ENCODE measurements at places on chromosomes 5 and 9. TPM values are rescaled to one million over a fixed set of nuclear protein-coding genes. Genes with fewer than 3 reads are reported as not detected.

DAPK1 gene
- 44.6 TPM for total RNA-seq

PCDHA3 gene
- not detected for total RNA-seq

FGF1 gene
- 0.57 TPM for total RNA-seq

FOXE1 gene
- total RNA-seq = not detected

KIF4B gene
- 0.10 TPM for total RNA-seq

PCDHA11 gene
- total RNA-seq = not detected

SNX24 gene
- 21.8 TPM for total RNA-seq

BHMT gene
- total RNA-seq = not detected

PCDHGB6 gene
- total RNA-seq = not detected

ENC1 gene
- total RNA-seq = 14.5 TPM

FLT4 gene
- total RNA-seq = 0.10 TPM

DNA sequence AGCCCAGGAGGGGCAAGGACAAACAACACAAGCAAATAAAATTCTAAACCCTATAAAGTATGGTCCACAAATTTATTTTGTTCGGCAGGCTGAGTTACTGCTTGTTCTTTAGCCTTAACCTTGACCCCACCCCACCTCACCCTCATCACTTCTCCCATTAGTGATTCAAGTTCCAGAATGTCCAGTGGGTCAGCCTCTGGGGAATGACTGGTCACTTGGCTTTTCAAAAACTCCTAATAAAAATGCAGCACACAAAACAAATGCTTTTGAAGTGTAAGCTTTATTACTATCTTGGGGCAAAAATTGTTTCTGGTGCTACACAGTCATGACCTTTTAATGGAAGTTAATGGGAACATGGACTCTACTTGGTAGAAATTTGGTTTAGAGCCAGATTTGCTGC lies 142.1 kb downstream of the MPDZ start:
- no peak for DNase-seq

DNA sequence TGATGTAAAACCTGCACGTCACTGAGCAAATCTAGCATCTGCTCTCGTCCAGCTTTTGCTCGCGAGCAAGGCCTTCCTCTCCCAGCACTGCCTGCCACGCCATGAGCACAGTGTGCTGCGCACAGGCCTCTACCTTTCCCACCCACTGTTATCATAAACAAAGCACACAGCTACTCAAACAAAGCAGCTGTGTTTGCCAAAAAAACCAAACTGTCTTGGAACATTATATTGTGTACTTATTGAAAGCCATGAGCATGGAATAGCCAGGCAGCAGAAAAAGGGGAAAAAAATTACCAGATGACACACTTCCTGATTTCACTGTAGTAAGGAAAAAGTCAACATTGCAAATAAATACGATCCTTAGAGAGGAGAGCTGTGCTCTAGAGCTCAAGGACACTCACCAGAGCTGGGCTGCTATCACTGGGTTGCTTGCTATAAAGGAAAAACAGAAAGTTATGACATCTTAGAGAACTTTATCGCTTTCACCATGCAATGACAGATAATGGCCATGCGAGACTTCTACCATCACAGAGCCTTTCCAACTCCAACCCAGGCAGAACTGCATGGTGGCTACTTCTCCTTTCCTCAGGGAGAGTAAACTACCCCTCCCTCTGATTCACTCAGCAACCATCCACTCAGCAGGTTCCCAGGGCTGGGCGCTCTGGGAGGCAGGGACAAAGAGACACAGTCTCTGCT lies 69.6 kb downstream of the EPB41L4B start:
- DNase-seq = peak; percentile 59

DNA sequence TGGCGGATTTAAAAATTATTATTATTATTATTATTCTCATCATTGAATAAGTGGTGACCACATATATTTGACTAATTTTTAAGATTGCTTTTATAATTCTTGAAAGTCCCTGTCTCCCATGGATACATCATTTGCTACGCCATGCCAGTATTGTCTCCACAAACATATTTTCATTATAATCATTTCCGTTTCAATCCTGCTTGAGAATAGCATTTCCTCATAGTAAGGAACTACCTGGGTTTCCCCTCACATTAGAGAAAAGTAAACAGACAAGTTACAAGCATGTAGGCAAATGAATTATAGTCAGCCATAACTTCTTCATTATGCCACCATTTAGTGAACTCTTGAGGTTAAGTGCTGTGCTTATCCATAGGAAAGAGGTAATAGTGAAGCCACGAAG lies 276.6 kb downstream of the NFIB start:
- DNase-seq = no peak

GRCh38 chr5:33401482-33402390 lies 39.0 kb upstream of the TARS1 start:
- peak; percentile 25 for DNase-seq

DNA sequence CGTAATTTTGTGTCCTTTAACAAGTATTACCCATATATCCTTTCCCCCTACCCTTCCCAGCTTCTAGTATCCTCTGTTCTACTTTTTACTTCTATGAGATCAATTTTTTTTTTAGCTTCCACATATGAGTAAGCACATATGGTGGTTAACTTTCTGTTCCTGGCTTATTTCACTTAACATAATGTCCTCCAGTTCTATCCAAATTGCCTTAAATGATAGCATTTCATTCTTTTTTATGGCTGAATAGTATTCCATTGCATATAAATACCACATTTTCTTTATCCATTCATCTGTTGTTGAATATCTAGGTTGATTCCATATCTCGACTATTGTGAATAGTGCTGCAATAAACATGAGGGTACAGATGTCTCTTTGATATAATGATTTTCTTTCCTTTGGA lies 36.4 kb downstream of the SKIC3 start:
- no peak for DNase-seq

GRCh38 chr9:7011395-7012067 lies 253.8 kb downstream of the KDM4C start:
- DNase-seq = no peak

GRCh38 chr5:149128023-149128875 lies 13.0 kb upstream of the ABLIM3 start:
- DNase-seq = peak; percentile 64

GRCh38 chr5:14062178-14062577 lies 81.0 kb upstream of the TRIO start:
- DNase-seq = peak; percentile 71

GRCh38 chr5:68225911-68226545 lies 10.5 kb downstream of the PIK3R1 start:
- no peak for DNase-seq

GRCh38 chr5:116159006-116159405 lies 74.2 kb downstream of the COMMD10 start:
- no peak for DNase-seq

GRCh38 chr5:72121780-72122445 lies 14.6 kb downstream of the MAP1B start:
- DNase-seq = no peak

GRCh38 chr9:117535434-117535833 lies 120.6 kb upstream of the ASTN2 start:
- DNase-seq = no peak

DNA sequence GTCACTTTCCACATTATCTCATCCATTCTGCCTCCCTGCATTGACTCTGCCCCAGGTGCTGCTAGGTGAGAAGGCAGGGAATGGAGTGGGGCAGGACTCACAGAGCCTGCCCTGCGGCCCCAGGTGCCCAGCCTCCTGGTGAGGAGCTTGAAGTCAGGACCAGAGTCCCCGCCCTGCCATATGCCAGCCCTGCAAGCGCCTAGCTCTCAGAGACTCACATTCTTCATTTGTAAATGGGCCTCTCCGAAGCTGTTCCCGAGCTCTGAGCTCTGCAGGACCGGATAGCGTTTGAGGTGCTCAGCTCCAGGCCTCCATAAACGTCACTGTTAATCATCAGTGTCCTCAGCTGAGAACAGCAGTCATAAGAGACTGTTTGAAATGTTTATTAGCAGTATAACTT lies 75.1 kb upstream of the STXBP1 start:
- DNase-seq = no peak

GRCh38 chr5:125205601-125206225 lies 459.3 kb upstream of the ZNF608 start:
- no peak for DNase-seq

DNA sequence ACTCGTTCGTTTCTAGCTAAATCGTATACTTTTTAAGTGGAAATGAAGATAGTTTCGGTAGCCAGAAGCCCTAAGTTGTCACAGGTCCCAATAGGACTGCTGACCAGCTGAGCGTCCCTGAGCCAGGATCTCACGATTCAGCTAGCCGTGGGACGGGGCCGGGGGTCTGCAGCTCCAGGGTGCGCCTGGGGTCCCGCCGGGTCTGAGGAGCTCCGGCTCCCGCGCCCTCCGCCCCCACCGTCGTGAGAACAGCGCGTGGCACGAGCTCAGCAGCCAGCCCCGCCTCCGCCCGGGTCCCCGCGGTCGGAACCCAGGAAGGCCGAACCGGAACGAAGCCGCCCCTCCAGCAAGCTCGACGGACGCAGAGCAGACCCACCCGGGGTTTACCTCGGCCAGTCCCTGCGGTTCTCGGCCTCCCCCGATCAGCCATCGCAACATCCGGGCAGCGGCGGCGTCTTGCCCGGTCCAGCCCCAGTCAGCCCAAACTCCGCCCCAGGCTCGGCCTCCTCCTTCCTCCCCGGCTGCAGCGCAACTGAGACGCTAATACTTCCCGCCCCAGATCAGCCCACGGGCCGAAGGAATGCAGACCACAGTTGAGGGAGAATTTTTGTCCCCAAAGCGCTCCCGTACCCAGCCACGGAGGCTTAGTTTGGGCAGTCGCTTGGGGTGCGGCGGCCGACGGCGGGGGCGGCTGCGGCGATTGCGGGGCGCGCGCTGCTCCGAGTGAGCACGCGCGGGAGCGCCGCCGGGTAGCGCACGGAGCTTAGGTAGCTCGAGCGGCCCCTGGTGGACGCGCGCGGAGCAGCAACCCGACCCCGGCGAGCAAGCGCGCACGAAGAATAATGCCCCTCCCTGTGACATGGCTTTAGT lies at the start of gene WDR41:
TSS of gene WDR41 (minus strand) at position 534 of the 870 bp plus-strand sequence. CDS start at position 438, 96 bp downstream.
- peak; percentile 95 for DNase-seq
